ENCODE measurements at places on chromosomes 4 and X.

GRCh38 chr4:168610911-168611530, 114.2 kb downstream of the PALLD start:
- no peak for DNase-seq

DNA sequence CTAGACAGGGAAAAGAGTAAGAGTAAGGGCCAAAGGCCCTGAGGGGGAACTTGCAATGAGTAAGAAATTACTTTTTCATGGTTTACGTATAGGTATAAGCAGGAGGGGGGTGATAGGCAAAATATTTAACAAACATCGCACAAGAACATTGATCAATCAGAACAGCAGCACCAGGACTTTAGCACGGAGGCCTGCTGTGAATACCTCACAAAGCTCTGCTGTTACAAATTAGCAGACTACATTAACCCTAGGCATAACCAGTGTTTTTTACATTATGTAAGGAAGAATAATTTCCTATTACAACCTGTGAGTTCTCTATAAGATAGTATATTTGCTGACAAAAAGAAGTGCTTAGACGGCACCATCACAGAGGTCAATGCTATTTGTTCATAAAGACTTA, 44.9 kb downstream of the PPARGC1A start:
- DNase-seq, result no peak

DNA sequence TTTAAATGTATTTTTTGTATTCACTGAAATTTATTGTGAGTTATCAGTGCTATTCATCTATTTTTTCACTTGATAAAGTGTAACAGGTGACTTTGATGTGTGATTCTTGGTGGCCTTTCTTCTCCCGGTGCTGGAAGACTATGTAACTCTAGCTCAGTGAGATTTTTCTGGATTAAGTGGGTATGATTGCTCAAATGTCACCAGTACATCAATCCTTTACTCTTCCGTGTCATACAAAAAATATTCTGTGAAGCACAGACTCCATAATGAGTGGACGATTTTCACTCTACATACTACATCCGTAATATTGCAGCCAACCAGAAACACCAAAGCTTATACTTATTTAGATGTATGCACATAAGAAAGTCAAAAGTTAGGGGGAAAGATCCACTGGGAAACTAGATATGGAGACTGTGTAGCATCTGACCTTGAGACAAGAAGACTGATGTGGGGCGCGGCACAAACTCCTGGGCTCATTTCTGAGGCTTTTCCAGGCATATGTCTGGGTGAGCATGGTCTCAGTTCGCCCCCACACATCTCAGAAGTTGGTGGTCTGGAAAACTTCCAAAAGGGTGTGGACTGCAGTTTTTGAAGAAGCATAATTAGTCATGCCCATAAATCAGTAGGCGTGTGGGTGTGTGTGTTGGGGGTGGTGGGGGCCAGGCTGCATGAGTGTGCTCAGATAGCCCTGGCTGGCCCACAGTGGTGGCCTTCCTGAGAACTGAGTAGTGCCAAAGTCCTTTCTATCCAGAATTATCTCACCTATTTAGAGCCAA, 53.9 kb upstream of the TENM3 start:
- DNase-seq, result no peak

DNA sequence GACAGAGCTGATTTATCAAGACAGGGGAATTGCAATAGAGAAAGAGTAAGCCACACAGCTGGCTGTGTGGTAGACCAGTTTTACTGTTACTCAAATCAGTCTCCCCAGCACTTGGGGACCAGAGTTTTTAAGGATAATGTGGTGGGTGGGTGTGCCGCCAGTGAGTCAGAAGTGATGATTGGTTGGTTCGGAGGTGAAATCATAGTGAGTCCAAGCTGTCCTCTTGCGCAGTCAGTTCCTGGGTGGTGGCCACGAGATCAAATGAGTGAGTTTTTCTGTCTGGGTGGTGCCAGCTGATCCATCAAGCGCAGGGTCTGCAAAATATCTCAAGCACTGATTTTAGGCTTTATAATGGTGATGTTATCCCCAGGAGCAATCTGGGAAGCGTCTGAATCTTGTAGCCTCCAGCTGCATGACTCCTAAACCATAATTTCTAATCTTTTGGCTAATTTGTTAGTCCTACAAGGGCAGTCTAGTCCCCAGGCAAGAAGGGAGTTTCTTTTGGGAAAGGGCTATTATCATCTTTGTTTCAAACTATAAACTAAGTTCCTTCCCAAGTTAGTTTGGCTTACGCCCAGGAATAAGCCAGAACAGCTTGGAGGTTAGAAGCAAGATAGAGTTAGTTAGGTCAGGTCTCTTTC, 44.0 kb upstream of the PPP1R2C start:
- DNase-seq, result no peak

DNA sequence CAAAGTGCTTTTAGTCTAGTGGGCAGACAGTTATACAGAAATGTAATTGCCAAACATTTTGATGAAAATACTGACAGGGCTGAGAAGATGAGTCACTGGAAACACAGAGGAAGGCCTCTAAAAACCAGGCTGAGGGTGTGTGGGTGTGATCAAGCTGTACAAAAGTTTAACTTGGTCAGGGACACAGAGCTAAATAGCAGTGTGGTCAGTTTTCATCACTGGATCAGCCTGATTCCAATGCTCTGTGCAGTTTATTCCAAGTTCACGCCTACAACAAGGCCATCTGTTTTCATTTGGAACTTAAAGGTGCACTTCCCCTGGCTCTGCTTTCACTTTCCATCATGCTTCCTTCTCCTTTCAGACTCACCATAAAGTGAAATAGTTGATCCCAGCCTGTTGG, 10.6 kb downstream of the CENPVL3 start:
- no peak for DNase-seq

- DNase-seq, result peak; percentile 88
These were observed 6.5 kb downstream of the ZNF185 start for GRCh38 chrX:152904151-152905080.

- no peak for DNase-seq
These were observed 66.0 kb upstream of the RLIM start for GRCh38 chrX:74680391-74680790.

DNA sequence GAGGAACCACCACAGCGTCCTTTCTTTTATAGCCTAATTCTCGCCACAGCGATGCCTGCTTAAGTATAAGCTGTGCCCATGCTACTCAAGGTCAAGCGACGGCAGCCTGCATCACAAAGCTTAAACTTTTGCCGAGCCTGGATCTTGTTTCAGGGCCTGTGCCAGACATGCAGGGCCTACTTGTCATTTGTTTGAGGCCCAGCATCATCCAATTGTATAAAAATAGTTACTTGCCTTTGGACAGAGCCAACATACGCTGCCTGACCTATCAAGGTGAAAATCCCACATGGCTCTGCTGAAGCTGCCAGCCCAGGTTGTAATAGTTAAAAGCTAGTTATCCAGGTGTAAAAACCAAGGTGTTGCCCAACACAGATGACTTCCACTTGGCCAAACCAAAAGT, 107.1 kb downstream of the TMEM131L start:
- no peak for DNase-seq

GRCh38 chr4:74320559-74321118, 12.4 kb downstream of the EPGN start:
- DNase-seq, result peak; percentile 45

DNA sequence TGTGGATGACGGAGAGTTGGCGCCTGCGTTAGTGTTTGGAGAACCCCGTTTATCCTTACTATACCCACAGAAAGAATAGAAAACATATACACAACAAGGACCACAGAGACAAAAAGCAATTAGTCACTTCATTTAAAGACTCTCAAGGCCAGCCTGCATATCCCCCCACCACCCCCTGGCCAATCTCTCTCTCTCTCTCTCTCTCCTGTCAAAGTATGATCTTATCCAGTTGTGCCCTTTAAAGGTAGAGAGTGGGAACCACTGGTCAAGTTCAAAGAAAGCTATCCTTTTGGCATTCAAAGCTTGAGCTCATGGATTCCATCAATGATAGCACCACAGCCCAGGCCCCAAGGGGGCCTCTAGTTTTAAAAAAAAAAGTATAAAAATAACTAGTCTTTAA, 180.3 kb upstream of the MBNL3 start:
- DNase-seq, result no peak

- no peak for DNase-seq
These were observed 55.3 kb downstream of the MBNL3 start for GRCh38 chrX:132433551-132433950.

DNA sequence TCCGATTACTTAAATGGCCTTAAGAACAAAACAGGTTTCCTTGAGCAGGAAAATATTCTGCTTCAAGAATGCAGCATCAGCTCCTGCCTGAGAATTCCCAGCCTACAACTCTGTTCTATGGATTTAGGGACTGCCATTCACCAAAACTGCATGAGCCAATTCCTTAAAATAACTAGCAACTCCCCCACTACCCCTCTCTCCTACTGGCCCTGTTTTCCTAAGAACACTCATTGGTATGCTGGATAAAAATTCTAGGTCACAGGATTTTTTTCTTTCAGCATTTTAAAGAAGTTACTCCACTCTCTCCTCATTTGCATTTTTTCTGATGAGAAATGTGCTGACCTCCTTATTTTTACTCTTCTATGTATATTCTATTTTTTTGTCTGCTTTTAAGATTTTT, 347.1 kb downstream of the IDS start:
- DNase-seq, result no peak

GRCh38 chr4:123421227-123421936, 24.8 kb downstream of the SPRY1 start:
- DNase-seq, result no peak

DNA sequence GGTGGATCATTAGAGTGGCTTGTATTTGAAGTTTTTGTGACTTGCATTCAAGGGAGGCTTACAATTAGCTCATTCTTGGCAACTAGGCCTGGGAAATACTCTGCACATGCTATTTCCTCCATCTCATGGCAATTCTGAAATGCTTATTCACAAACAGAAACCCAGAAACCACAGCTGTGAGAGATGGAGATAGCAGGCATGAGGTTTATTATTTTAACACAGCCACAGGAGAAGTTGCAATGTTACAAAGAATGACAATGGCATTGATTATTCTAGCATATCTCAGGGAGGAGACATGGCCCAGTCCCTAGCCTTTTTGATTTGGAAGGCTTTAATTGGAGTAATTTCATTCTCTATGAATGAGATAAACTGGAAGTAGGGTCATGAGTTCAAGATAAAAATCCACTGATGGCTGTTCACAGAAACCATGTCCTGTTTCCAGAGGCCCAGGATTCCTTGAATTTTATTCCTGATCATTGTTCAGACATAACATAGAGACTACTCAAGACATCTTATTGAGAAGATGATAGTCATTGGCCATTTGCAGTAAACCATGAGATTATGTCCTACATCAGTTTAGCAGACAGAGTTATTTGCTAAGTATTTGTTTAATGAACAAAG, 123.9 kb downstream of the MID1 start:
- no peak for DNase-seq

DNA sequence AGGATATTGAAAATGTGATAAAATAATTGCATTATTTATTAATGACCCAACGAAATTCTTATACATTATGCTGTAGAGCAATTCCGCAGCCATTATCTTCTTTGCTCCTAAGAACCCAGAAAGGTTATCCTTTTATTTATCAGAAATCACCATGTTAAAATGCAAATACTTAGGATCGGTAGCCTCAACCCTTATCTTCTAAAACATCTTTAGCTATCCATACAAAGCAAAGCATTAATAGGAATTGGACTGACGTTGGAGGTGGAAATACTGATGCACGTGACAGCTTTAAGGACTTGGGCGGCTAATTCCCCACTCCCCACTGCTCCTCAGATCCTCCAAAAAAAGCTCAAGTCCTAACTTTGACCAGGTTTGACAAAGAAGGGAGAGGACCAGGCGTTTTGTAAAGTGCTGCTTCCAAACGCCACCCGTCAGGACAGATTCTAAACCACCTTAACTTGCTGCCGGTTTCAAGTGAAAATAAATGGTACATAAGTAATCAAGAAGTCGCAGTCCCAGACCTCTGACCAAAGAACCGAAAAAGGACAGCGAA, 539 bp upstream of the SPCS3 start:
- peak; percentile 13 for DNase-seq

- no peak for DNase-seq
These were observed 243.8 kb upstream of the LDB2 start for GRCh38 chr4:17142232-17142711.

GRCh38 chrX:79630033-79631009, 263.2 kb upstream of the ITM2A start:
- no peak for DNase-seq

- DNase-seq, result no peak
These were observed 74.1 kb downstream of the SMARCA1 start for GRCh38 chrX:129449148-129449547.

- no peak for DNase-seq
These were observed 8.3 kb downstream of the RNF128 start for GRCh38 chrX:106734827-106735226.

DNA sequence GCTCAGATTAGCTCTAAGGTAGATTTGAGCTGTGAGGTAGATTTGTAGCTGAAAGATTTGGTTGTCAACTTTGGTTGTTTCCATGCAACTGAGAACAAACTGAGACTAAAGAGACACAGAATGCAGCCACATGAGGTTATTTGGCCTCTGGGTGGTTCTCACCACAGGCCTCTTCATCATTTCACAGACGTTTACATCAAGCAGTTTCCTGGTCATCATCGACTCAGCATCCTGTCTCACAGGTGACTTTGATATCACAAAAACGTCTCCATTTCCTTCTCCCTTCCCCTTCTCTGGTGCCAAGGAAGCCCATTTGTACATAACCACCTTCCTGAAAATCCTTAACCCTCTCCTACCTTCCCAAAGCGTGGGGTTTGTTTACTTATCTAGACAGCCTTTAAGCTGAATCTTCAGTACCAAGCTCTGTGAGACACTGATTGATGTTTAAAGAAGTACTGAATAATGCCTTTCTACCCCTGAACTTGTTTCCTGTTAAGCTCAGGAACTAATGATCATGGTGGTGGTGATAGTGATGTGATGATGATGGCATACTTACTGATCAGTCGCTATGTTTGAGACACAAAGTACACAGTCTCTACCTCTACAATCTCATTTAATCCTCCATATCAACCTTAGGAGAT, 81.9 kb downstream of the FAM114A1 start:
- no peak for DNase-seq

GRCh38 chrX:35622601-35623000, 175.5 kb upstream of the MAGEB16 start:
- DNase-seq, result no peak

DNA sequence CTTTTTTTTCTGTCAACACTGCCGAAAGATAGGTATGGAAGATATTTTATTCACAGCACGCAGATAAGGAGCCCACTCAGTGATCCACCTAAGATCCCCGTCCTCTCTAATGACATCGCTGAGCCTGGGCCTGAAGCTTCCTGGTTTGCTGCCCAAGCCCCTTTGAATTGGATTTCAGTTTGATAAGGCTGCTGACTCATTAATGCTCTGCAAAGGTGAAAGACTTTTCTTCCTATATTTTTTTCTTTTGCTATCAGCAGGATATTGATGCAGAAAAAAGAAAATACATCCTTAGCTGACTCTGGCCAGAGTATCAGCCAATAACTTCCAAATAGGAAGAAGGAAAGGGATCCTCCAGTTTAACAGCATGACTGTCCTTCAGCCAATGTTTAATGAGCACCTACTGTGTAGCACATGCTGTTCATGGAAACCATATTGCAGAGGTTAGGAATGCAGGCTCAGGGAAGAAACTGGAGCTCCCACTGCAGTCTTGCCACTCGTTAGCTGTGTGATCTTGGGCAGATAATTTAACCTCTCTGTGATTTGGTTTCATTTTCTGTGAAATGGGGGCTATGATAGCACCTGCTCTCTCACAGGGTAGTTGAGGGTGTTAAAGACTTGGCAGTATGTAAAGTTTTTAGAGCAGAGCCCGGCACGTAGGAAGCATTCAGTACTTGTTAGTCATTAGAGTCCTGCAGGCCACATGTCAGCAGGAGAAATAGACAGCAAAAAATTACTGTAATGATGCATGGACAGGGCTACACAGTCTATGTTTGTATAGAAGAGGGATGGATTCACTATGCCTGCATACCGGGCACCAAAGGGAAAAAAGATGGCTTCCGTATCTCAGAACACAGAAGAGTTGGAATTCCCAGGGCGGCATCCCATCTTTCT, 39.3 kb downstream of the EVC start:
- DNase-seq, result no peak
